ENCODE measurements at places on chromosomes 4 and X.

- no peak for DNase-seq
Observed at GRCh38 chr4:77910676-77911075, 48.0 kb downstream of the MRPL1 start.

DNA sequence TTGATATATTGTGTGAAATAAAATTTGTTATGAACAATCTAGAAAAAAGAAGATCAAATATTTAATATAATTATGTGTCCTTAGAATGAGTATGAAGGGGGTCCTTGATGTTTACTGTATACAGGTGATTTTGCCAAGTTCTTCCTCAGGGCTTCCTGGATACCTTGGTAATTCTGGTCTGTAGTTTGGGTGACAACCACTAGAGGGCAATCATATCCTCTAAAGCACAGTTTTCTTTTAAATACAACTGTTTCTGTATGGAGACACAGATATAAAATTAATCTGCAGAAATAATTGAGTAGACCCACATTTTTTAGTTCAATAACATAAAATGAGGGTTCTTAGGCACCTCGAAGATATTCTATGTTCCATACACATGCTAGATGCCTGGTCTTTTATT lies 157.7 kb downstream of the SPANXN1 start:
- DNase-seq, result no peak

GRCh38 chr4:183816077-183816476 lies 89.0 kb upstream of the STOX2 start:
- no peak for DNase-seq

- DNase-seq, result no peak
Observed at GRCh38 chrX:80755174-80755573, 54.5 kb downstream of the BRWD3 start.

DNA sequence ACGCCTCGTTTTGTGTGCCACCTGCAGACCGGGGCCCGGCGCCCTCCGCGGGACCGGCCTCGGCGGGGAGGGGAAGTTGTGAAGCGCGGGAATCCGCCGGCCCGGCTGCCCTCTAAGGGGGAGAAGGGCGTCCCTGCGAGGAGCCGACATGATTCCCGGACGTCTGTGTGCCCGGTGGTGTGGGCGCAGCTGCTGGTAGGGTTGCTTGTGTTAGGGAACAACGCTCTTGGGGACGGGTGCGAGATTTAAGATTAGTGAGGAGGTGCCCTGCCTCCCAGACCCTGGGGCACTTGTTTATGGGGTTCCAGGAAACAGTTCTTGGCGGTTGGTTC lies 627 bp downstream of the CDKN2AIP start:
- DNase-seq, result peak; percentile 68

- DNase-seq, result no peak
Observed at GRCh38 chrX:10447564-10448214, 172.7 kb downstream of the MID1 start.

DNA sequence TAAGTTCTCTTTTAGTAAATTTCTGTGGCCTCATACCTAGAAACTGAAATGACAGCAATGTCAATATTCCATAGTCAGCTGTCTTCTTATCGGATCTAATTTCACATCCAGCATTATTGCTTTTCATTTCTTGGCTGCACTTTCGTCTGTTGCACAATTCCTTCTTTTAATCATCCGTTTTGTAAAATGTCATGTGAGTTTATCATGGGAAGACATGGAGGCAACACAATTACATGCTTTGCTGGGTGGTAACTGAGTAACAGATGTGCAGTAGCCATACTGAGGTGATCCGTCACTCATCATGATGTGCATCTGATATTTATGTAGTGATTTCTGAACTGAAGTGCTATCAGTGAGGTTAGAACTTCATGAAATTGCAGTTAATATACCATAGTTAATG lies 68.3 kb upstream of the SLC7A11 start:
- DNase-seq, result no peak

- DNase-seq, result peak; percentile 26
Observed at GRCh38 chrX:151393514-151393913, 3.5 kb upstream of the VMA21 start.

- no peak for DNase-seq
Observed at GRCh38 chr4:31009926-31010325, 289.8 kb downstream of the PCDH7 start.

GRCh38 chr4:40334591-40335524 lies at the start of gene CHRNA9:
Gene CHRNA9 (plus strand): TSS chr4:40335333. CDS start chr4:40335468, 135 bp downstream.
- no peak for DNase-seq

GRCh38 chr4:169279108-169279507 lies 8.4 kb upstream of the SH3RF1 start:
- DNase-seq, result no peak

GRCh38 chrX:45400027-45400779 lies 199.5 kb upstream of the DIPK2B start:
- no peak for DNase-seq

DNA sequence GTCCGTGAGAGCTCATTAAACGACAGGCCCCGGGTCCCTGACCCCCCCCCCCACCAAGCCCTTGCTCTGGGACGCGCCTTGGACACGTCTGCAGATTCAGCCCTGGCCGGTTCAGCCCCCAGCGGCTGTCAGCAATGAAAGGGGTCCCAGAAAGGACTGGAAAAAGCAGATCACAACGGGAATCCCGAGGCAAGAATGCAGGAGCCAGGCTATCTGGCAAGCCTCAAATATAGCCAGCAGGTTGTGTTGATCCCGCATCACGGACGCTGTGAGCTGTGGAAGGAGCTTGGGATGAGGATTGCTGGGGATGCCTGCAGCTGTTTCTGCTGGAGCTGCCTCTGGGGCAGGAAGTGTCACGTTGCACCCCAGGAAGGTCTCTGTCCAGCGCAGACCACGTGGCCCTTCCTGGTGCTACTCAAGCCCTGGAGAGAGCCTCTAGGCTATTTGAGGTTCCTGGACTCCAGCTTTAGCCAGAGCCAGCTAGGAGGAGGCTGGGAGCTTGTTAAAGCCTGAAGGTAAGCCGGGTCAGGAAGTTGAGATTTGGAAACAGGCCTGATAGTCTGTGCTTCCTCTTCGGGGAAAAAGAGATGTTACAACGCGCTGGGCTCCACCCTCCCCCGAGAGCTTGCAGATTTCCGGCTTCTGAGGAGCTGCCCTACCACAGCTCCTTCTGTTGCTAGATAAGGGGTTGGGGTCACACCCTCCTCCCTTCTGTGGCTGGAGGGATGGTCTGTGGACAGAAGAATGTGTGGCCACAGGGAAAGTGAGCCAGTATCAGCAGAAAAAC lies 19.3 kb upstream of the CSF2RA start:
- DNase-seq, result peak; percentile 30

All from naive thymus-derived CD4-positive, alpha-beta T cell (primary cell).